ENCODE measurements at places on chromosomes 16 and 17.
A peak's percentile ranks its signal among the peaks of the same experiment; 100 is the strongest.

DNA sequence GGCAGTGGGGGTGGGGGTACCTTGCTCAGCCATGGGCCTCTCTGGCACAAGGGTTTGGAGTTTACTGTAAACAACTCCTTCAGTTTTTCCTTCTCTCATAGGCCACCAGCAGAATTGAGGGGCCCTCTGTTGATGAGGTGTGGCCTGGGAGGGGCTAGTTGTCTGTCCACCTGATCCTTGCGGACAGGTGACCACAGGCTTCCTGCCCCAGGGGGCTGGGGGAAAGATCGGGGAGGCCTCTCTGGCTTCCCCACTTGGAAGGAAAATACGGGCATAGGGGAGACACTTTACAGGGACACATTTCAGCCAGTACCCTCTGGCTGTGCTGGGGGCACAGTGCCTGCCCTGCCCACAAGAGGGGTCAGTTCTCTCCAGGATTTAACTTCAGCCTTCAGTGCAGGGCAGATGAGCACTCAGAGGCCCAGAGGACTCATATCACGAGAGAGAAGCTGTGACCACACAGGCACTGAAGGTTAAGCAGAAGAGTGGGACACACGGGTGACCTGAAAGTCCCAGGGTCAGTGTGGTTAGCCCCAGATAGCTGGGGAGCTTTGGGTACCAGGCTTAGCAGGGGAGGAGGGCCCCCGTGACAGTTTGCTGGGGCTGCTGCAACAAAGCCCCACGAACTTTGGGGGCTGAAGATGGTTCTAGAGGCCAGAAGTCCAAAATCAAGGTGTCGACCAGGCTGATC lies 245.9 kb downstream of the SEC14L1 start:
- DNase-seq = no peak

DNA sequence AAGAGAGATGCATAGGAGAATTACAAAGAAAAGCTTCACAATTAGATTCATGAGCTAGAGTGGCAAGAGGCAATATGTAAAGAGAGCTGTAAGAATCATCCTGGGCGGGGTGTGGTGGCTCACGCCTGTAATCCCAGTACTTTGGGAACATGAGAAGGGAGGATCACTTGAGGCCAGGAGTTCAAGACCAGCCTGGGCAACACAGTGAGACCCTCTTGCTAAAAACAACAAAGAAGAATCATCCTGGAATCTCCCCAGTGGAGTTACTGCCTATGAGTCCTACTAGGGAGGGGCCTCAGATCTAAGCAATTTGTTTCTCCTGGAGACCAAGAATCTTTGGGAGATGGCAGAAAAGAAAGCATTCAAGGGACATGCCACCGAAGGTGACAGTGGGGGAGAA lies 119.1 kb downstream of the HIC1 start:
- no peak for DNase-seq

DNA sequence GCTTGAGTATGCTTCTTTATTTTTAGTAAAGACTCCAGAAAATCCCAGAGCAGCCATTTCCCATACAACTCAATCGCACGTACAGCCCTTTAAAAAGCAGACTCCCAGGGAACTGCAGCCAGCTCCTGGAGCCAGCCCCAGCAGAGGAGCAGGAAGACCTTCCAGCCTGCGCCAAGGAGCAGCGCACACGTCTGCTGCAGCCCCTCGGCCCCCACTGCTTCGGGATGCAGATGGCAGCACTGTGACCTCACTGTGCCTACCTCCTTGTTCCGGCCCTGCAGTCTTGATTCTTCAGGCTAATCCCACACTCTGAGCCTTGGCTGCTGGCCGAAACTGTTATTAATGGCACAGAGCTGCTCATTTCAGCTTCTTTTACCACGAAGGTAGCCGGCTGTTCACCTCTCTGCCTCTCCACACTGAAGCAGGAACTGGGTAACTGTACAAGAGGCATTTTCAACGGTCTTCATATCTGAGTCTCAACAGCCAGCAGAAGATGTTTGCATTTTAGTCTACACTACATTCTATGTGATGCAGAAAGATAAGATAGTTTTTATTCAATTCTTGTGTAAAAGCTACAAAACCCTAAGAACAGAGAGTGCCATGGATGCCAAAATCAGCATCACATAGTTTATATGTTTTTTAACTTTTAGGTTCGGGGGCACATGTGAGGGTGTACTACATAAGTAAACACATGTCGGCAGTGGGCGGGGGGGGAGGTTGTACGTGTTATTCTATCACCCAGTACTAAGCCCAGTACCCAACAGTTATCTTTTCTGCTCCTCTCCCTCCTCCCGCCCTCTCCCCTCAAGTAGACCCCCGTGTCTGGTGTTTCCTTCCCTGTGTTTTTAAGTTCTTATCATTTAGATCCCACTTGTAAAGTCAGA lies 130.9 kb downstream of the ANKRD11 start:
- DNase-seq = no peak

DNA sequence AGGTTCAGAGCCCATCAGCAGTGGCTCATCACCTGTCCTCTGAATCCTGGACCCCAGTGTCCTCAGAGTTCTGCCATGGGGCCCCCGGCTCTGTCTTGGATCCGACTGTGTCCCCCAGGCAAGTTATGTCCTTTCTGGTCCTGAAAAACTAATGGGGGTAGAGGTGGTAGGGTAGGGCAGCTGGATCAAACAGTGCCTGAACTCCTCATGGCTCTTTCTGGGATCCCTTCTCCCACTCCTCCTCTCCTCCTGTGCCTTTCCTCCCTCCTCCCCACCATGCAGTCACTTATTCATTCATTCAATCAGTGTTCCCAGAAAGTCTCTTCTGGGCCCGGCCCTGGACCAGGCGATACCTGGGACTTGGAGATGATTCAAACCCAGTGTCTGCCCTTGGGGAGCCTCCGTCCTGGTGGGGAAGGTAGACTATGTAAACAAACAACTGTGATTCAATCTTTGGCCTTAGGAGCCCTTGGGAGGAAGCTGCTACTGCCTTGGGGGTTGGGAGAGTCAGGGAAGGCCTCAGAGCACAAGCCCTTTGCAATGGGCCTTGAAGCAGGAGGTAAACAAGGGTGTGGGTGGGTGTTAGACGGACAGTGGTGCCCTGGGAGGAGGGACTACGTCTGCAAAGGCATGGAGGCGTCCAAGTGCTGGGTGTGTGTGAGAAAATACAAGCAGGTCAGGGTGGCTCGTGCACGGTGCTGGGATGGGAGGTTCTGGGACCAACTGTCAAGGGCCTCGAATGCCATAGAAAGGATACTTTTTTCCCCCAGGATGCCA lies 6.4 kb upstream of the FAM83G start:
- no peak for DNase-seq

- no peak for DNase-seq
These were observed 7.9 kb upstream of the MSL1 start for GRCh38 chr17:40113907-40114245.

GRCh38 chr16:78184238-78185183 lies 85.1 kb downstream of the WWOX start:
- no peak for DNase-seq

DNA sequence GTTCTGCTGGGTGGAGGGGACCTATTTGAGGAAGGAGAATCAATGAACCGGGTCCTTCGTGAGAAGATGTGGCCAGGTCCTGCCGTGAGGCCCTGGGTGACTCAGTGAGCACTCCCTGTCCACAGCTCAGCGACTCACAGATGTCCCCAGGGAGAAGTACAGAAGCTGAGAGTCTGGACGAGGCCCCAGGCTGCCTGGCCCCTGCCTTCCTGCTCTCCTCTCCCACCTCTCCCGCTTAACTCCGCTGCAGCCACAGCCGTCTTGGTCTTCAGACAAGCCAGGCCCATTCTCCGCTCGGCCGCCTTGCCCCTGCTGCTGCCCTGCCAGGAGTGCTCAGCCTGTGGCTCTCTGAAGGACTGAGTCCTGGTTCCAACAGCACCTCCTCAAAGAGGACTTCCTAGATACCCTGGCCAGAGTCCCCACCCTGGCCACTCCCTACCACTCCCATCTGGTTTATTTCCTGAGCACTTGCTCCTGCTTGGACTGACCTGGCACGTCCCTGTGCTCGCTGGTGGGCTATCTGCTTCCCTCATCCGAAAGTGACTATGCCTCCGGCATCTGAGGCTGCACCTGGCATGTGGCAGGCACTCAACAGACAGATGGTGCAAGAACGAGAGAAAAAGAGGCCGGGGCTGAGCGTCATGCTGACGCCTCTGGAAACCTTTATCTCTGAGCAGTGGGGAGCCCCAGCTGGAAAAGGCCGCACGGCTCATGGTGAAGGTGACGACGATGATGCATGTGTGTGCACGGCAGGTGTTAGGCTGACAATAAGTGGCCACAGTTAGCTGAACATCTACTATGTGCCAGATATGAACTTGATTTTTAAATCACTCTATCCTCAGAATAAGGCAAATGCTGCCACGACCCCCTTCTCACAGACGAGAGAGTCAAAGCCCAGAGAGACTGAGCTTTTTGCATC lies 9.2 kb upstream of the TNFRSF13B start:
- DNase-seq = peak; percentile 8

GRCh38 chr17:82592767-82593589 lies 55.3 kb downstream of the WDR45B start:
- DNase-seq = peak; percentile 61

GRCh38 chr16:31082368-31083045 lies 6.2 kb downstream of the PRSS53 start:
- DNase-seq = no peak

GRCh38 chr16:57559072-57559790 lies 16.8 kb downstream of the ADGRG5 start:
- DNase-seq = no peak

DNA sequence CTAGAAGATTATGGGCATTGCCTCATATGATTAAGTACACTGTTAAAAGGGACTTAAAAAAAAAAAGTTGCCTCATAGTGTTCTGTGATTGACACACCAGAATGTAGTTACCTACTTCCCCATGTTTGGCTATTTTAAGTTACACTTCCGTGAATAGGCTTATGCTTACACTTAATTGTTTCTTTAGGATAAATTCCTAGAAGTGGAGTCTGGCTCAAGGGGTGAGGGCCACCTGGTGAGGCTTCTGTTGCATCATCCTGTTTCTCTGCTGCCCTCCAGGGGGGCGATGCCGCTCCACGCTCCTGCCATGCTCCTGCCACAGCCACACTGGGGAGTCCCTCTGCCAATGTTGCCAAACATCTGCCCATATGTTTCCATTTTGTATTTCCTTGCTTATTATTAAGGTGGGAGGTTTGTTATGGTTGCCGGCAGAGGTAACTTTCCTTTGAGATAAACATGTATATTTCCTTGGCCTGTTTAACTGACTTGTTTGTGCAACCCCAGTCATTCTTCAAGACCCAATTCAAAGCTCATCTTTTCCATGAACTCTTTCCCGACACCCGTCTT lies 73.1 kb downstream of the KSR1 start:
- no peak for DNase-seq

DNA sequence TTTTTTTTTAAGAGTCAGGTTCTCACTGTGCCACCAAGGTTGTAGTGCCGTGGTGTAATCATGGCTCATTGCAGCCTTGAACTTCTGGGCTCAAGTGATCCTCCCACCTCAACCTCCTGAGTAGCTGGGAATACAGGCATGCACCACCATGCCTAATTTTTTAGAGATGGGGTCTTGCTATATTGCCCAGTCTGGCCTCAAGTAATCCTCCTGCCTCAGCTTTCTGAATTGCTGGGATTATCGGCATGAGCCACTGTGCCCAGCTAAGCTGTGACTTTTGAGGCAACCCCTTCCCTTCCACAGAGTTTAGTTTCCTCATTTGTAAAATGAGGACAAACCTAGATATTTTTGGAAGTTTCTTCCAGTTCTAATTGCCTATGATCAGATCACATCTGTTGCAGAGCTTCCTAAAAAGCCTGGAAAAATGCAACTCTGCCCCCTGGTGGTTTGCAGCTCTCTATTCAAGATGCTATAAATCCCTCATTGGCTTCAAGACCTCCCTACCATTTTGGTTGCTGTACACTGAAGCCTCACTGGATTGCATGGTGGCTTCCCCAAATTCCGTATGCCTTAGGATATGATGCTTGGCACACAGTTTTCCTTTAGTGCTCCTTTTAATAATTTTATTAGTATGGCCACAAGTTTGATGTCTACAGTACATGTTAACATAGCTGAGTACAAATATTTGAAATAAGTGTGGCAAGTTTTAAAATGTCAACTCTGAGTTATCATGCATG lies 19.3 kb downstream of the GDE1 start:
- peak; percentile 76 for DNase-seq

- DNase-seq = no peak
These were observed 46.8 kb downstream of the TIMM22 start for GRCh38 chr17:1043601-1044251.

GRCh38 chr16:74035816-74036215 lies 260.8 kb upstream of the PSMD7 start:
- DNase-seq = no peak

- no peak for DNase-seq
These were observed 92.5 kb downstream of the N4BP1 start for GRCh38 chr16:48517493-48517892.

DNA sequence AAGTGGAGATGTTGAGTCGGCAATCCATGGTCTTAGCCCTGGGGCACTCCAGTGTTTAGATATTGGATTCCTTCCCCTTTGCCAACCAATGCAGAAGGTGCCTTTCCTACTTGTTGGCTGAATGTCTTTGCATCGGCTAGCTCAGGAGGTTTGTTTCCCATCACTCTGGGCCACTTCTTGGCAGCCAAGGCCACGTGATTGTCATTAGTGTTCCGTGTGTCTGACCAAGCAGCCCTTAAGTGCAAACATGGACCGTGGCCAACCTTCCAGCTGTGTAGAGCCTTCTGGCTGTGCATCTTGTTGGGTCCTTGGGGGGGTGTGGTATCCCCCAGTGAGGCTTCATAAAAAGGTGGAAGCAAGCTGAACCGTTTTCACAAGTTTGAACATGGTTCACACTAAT lies 66.0 kb downstream of the GNAO1 start:
- DNase-seq = no peak

DNA sequence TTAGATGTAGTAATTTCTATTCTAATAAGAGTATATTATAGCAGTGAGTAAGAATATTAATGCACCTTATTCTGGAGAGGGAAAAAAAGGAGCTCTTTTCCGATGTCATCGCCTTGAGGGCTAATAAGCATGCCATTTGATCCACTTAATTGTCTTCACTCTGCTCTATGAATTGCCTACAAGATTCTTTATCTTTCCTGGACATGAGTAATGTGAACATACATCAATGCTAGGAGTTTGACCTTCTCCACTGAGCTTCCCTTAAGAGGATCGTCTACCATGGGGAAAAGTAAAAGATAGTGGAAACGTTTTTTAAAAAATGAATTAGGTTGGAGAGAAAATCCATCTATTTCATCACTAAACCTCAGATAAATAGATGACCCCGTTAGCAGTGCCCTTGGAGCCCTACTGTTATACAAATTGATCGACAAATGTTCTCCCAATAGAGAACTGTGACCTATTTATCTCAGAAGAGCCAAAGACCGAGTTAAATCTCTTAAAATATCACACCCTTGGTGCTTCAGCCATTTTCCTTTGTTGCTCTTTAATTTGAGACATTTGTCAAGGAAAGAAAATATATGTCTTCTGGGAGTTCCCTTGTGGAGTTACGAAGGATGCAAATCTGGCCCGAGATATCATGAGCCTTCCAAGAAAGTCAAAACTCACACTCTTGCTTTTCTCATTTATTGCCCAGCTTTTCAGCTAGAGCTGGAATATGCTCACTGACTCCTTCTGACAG lies 898.5 kb downstream of the KCNJ2 start:
- no peak for DNase-seq
